Hematopoietic multipotent progenitor cell treated with erythropoietin and hydrocortisone succinate and interleukin-3 and kit ligand, for 6 days (in vitro differentiated cells): ENCODE measurements at places on chromosomes 3 and 15.

- DNase-seq = peak; percentile 74
Measured at GRCh38 chr15:72117486-72118016, 399 bp downstream of the MYO9A start.

- no peak for DNase-seq
Measured at GRCh38 chr15:54045397-54045796, 67.2 kb downstream of the UNC13C start.

- peak; percentile 25 for DNase-seq
Measured at GRCh38 chr3:143208976-143209714, 89.6 kb downstream of the CHST2 start.

GRCh38 chr3:107416138-107416537, 38.9 kb downstream of the CCDC54 start:
- DNase-seq = no peak

DNA sequence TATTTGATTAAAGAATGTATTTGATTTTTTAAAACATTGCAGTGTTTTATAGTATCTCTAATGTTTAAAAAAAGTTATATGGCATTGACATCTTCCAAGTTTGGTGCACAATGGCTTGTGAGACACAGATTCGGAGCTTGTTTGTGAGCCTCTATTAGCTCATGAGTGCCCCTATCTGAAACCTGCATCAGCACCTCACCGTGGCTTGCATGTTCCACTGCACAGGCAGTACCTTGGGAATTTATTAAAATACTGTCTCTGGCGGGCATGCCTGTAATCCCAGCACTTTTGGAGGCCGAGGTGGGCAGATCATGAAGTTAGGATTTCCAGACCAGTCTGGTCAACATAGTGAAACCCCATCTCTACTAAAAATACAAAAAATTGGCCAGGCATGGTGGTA, 6.8 kb upstream of the RTP2 start:
- no peak for DNase-seq

- peak; percentile 6 for DNase-seq
Measured at GRCh38 chr3:171755015-171755589, 55.2 kb downstream of the PLD1 start.

GRCh38 chr3:34072297-34072696, 273.9 kb downstream of the PDCD6IP start:
- DNase-seq = no peak

DNA sequence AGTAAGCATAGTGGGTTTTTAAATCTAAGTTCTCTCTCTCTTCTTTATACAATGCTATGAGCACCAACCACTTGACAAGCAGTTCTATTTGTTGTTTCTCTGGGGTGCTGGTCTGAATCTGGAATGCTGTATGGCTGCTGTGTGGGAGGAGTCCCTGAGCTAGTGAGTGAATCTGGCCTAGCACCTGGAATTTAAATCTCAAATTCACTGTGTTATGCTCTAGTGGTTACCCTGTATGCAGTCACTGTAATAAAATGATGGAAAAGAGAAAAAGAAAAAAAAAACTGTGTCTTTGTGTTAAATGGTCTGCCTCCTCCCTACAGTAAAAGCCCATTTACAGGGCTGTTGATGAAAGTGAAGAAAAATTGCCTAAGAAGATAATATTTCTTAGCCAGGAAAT, 155.0 kb downstream of the ATP8B4 start:
- no peak for DNase-seq

DNA sequence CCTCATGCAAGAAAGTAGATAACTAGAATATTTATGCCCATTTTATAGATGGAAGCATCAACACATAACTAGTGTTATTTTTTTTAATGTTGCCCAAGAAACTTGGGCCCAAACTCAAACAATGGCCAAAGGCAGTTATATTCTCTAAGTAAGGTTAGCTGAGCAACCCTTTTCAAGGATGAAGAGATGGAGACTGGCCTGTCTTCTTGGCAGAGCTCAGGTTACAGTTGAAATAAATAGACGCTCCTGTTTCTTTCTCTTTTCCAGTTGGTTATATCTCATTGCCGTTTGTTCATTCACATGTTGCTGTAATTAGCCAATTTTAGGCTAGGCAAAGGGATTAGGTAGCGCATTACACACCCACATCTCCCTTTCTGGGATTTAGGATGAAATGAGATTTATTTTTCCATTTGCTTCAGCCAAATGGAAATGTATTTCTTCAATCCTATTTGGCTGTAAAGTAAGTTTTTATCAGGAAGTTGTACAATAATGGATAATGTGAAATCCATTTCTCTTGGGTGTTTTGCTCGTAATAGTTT, 93.2 kb downstream of the CMSS1 start:
- no peak for DNase-seq

GRCh38 chr15:25736461-25736860, 126.7 kb downstream of the ATP10A start:
- no peak for DNase-seq

DNA sequence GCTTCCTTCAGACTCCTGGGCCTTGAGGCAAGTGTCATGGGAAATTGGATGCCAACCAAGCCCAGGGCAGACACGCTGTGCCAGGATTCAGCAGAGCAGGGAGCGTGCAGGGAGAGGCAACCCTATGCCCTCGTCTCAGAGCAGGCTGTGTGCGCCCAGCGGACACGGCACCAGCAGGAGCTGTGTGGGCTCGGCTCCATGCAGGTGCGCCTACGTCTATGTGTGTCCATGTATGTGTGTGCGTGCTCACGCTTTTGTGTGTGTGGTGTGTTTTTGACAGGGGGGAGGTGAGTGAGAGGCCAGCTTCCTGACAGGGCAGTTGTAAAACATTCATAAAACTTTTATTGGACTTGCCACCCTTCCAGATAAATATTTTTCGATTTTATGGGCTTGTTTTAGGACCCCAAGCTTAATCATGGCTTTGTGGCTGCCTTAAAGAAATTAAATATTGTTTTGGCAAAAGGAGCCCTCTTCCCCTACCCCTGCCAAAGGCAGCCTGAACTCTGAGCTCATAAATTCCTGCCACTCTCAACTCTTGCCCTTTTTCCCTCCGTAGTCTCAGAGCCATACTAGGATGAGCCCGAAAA, 84.4 kb downstream of the DNAJB8 start:
- DNase-seq = no peak

DNA sequence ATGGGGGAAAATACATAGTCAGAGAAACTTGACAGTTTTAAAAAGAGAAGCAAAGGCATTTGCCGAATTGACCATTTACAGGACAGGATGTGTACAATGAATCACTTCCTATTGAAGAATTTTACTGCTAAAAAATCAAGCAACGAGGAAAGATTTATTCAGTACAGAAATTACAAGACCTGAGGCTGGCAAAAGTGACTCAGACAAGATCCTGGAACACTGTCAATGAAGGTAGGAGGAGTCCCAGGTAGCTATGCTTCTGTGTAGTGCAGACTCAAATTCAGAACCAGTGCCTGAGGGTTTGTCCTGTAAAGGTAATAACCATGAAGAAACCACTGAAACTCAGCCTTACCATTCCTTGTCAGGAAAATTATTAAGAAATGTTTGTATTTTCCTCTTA, 120.9 kb downstream of the ZMAT3 start:
- no peak for DNase-seq

GRCh38 chr15:42955518-42955917, 34.9 kb upstream of the TTBK2 start:
- no peak for DNase-seq

DNA sequence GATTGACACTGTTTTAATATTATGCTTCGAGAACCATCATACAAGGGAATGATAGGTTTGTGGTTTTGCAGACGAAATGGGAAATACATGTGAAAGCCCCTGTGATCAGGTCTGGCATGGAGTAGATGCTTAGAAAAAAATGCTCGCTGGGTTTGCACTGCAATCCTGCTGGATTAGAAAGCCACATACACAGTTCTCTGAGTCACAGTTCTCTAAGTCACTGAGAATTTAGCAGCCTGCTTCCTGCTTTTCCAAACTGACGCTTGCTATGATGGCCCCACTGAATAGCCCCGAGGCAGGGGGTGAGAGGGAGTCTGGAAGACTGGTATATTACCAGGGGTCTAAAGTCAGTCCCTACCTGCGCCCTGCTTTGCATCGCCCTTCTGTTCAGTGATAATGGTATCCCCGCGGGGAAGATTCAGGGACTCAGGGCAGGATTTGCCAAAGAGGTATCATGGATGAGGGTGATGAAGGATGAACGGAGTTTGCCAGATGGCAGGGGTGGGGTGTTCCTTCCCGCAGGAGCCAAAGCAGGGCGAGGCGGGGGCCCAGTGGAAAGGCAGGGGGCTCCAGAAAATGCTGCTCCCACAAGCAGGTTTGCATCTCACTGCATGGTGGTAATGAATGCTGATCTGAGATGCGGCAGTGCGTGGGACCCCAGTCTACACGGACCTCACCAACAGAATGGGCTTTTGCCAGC, 82.3 kb downstream of the IQSEC1 start:
- DNase-seq = no peak

GRCh38 chr3:113620091-113620490, 76.4 kb downstream of the USF3 start:
- DNase-seq = peak; percentile 15

DNA sequence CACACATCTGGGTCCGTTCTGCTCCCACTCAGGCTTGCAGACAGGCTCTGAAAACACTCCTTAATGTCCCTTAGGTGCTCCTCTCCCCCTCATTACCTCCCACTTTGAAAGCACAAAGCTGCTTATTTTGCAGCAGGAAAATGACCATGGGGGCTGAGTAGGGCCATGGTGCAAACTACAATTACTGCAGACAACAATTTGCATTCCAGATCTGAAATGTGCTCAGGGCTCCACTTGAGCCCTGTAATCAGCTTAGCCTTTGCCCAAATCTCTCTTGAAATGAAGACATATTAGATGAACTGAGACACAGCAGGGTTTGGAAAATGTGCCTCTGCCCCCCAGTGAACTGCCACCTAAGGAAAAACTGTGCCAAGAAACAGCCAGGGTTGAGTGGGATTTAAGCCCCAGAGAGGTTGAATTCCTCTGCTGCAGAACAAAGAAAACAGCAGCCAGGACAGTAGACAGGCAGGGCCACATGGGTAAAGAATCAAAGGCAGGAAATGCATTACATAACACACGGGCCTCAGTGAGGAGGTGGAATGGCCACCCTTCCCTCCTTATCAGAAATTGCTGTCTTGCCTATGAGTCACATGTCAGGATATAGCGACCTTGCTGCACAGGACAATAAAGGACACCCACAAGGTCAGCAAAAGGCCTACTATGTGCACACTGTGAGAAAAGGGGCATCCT, 126.8 kb upstream of the ARHGEF3 start:
- DNase-seq = peak; percentile 63

GRCh38 chr15:92595506-92596381, 59.8 kb downstream of the FAM174B start:
- DNase-seq = no peak

GRCh38 chr3:153422314-153422713, 260.3 kb downstream of the RAP2B start:
- DNase-seq = no peak

DNA sequence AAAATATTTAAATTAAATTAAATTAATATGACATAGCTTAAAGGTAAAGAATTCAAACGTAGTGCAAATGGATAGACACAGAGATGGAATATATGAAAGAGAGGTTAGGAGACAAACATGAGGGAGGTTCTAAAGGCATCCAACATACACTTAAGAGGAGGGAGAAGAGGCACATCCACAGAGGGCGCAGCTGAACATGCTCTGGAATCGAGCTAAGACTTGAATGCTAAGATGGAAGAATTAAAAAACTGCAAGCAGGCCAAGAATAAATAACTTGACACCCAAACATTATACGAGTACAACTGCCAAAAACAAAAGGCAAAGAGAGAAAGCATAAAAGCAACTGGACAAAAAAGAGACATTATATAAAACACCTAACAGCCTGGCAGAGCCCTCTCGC, 9.1 kb upstream of the PRR20G start:
- no peak for DNase-seq

- no peak for DNase-seq
Measured at GRCh38 chr15:39921274-39921638, 1.2 kb upstream of the GPR176 start.

GRCh38 chr3:143644370-143645089, 203.7 kb downstream of the SLC9A9 start:
- peak; percentile 78 for DNase-seq

GRCh38 chr3:32946973-32947788, 4.3 kb upstream of the CCR4 start:
- no peak for DNase-seq

GRCh38 chr15:79154483-79155135, 64.0 kb upstream of the RASGRF1 start:
- no peak for DNase-seq

- peak; percentile 79 for DNase-seq
Measured at GRCh38 chr3:170768334-170768801, 101.6 kb downstream of the RPL22L1 start.

DNA sequence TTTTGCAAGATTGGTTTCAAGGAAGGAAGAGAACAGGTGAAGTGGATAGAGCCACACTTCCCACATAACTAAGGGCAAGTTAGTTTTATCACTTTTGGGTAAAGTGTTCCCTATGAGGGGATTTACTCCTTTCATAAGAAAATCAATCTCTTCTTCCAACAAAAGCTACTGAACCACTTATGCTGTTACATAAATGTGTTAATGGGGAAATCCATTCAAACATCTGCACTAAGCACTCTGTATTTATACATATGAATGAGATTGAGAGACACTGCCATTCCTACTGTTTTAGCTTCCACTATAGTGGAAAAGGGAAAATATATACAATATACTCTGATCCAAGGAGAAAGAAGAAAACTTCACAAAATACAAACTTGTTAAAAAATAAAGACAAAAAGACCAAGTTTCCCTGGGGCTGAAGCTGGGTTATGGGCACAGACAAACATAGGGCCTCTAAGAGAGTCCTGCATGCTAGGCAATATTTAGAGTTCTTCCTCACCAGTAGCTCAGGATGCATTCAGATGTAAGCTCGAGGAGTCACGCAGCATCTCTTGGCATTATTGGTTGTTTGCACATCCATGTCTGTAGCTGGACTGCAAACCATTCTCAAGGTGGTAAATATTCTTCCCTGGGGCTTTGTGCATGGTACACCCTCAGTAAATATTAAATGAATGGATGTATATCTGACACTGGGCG, 454.2 kb downstream of the FGF12 start:
- no peak for DNase-seq

- DNase-seq = no peak
Measured at GRCh38 chr15:33360886-33361285, 50.1 kb downstream of the RYR3 start.

DNA sequence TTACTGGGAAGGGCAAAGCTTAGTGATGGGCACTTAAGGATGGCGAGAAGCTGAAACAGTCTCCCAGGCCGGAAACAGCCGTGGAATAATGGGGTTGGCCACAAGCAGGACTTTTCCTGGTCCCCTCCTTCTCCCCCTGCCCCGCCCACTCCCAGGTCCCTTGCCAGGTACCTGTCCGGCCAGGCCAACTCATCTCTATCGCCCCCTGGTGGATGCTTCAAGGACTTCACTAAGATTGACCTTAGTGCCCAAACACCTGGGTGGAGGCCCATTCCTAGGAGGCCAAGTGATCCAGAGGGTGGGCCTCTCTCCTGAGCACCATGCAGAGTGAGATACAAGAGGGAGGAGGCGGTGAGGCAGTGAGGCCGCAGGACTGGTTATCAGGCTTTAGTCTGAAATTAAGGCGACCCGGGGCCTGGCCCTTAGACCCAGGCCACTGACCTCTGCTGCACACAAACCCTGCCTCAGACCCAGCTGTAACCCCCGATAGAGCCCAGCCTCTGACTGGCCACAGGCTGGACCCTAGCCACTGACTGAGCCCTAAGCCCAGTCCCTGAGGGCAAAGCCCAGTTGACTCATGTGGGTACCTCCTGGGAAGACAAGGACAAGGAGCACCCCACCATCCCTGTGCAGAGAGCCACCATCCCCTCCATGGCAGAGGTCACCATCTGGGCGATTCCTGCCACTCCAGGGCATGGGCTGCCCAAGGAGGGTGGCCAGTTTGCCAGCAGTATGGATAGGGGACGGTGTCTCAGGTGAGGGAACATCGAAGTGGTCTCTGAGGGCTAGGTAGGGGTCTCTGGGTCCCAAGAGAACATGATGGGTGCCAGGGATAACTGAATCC, 37.6 kb downstream of the VIPR1 start:
- DNase-seq = peak; percentile 69
